Activated CD8-positive, alpha-beta T cell treated with anti-CD3 and anti-CD28 coated beads for 36 hours (primary cell): ENCODE measurements at places on chromosomes 16 and 17. TPM values are rescaled to one million over a fixed set of nuclear protein-coding genes. Genes with fewer than 3 reads are reported as not detected.

DNA sequence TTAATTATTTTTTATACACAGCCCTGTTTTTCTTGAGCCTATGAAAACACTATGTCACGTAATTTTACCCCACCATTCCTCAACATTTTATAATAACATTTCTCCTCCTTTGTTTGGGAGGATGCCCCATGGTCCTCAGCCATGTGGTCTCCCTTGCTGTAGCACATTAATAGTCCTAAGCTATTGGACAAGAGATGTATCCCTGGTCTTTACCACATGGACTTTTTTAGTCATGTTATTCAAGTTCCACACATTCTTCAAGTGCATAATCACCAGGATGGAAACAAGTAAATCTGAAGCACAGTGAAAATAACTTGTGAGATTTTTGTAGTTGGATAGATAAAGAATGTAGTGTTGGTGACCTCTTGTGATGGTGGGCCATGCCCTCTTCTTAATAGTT is 2.0 kb upstream of the KRTAP2-3 start:
- no peak for DNase-seq

DNA sequence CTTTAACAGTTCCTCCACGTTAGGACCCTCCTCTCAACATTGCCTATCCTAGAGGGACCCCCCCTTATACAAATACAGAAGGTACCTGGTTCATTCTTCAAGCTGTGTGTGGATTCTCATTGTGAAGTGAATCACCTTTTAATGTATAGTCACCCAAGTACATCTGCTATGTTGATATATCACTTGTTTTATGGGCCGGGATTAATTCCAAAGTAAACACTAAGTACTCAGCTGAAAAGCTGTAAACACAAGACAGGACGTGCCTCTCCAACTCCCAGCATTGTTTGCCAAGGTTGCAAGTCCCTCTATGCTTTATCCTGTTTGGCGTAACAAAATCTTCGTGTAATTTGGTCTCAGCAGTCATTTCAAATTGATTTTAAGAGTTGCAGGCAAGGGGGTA is 123.6 kb downstream of the RBFOX1 start:
- no peak for DNase-seq

GRCh38 chr17:62760945-62761267 is 47.2 kb downstream of the MARCHF10 start:
- no peak for DNase-seq

SOCS1 gene
- total RNA-seq: 75.7 TPM

GRCh38 chr17:63402431-63403212 is 43.5 kb downstream of the CYB561 start:
- DNase-seq: no peak

NPIPB9 gene
- total RNA-seq: 3.8 TPM

DNA sequence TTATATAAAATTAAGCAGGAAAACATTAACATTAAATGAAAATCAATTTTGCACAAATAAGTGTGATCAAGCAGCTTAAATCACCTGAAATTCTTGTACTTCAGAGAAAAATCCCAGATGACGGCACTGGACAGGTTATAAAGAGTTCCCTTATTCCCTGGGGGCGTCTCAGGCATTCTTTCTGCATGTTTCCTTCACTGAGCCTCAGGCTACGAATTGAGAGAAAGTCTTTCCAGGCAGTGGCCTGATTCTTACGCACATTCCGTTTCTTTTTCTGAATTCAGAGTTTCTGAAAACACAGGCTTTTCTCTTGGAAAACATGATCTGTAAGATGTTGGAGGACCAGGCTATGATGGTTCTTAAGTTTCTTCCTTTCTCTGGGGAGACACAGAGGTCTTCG is 22.1 kb upstream of the PITPNM3 start:
- no peak for DNase-seq

DNA sequence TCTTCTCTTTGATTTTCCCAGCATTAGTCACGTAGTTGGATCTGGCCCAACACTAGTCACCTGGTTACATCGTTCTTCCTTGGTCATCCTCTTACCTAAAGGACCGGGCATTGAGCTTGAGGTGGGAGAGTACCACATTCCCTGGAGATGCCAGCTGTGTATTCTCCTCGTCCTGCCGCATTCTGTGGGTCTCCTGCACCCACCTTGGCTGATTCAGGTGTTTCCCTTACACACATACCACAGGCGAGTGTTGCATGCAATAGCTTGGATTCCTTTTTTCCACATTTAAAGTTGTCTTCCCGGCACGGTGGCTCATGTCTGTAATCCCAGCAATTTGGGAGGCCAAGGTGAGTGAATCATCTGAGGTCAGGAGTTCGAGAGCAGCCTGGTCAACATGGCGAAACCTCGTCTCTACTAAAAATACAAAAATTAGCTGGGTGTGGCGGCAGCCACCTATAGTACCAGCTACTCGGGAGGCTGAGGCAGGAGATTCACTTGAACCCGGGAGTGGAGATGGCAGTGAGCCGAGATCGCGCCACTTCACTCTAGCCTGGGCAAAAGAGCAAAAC is 21.6 kb upstream of the CLEC18C start:
- no peak for DNase-seq

IKZF3 gene
- 52.2 TPM for total RNA-seq

ARL2BP gene
- 11.0 TPM for total RNA-seq

PLCD3 gene
- 6.6 TPM for total RNA-seq

DNA sequence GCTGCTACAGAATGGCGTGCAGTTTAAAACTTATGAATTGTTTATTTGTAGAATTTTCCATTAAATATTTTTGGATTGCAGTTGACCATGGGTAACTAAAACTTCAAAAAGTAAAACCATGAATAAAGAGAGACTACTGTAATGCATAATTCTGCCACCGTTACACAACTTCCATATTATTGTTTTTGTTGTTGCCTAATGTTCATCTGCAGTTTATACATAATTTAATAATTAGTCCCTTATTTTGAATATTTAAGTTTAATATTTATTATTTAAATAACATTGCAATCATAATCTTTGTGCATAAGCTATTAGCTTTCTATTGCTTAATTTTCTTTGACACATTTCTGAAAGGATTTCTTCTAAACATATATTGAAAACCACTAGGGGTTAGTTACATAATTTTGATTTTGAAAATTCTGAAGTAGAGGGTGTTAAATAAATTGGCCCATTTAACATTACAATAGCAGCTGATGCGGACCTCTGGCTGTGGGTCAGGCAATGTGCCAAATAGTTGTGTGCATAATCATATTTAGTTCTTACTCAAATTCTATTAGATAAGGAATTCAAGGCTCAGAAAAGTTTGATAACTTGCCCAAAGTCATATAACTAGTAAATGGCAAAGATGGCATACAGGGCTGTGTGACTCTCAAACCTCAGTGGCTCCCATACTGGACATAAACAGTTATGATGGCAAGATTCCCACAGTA is 31.1 kb downstream of the PPM1E start:
- no peak for DNase-seq

SLC25A19 gene
- 55.1 TPM for total RNA-seq

GRCh38 chr16:87048038-87048729 is 269.0 kb downstream of the C16orf95 start:
- no peak for DNase-seq

DNA sequence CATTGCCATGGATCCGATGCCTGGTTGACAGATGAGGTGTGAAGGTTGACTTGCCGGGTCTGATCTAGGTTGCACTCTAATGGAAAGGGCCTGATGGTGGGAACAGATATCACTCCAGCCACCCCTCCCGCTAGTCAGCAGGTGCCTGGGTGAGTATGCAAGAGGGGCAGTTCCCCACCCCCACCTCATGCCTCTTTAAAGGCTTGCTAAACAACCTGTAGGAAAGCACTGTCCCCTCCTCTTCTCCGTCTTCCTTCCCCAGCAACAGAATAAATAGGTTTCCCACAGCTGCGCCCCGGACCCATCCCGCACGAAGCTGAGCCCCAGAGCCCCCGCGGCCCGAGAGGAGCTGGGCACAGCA is 746 bp upstream of the TMEM132E start:
- no peak for DNase-seq

PIMREG gene
- 4.6 TPM for total RNA-seq

GRCh38 chr17:10614536-10615155 is 42.5 kb downstream of the MYH3 start:
- DNase-seq: peak; percentile 54

DNA sequence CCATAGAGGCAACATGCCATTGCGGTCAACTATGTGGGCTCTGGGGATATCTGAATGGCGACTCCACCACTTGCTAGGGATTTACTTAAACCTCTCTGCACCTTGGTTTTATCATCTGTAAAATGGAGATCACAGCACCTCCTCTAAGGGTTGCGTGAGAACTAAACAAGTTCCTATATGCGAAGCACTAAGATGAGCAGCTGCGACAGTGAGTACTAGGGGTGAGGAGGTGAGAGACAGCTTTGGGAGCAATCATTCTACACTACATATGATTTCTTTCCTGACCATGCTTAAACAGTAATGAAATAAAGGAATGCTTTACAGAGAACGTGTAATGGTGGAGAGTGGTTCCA is 61.4 kb downstream of the CREBBP start:
- DNase-seq: no peak

GRCh38 chr16:66918803-66919568 is at the start of gene CDH16:
CDH16 (minus strand) TSS chr16:66918885; CDS start chr16:66918065, 820 bp downstream.
- no peak for DNase-seq

IRF8 gene
- 224 TPM for total RNA-seq

TCAP gene
- total RNA-seq: 1.3 TPM

DNA sequence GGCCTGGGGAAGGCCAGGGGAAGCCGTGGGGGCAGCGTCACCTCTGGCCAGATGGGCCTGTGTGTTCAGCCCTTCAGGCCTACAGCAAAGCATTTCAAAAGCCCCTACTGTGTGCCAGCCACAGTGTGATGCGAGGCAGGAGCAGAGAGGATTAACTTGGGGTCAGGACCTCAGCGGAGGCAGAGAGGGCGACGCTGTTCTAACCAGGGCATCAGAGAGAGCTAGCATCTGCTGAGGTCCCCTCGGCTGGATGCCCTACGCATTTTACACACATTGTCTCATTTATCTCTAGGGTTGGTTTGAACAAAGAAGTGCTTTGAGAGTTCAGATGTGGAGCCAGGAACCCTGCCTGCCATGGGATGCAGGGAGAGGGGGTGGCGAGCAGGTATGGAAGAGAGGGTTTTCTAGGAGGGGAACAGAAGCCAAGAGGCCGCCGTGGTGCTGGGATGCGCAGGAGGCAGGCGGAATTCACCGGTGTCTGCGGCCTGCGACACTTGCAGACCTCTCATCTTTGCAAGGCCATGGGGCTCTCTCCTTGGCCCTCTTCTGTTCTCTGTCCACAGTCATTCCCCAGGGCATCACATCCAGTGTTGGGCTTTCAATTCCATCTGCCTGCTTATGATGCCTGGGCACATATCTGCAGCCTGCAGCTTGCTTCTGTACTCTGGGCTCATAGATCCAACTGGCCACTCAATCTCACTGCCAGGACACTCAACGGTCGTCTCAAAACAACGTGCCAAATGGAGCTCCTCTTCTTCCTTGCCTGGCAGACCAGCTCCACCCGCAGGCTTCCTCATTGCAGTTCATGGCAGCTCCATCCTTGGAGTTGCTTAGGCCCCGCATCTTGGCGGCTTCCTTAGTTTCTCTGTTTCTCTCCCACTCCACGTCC is 8.1 kb upstream of the NKD1 start:
- no peak for DNase-seq

DNA sequence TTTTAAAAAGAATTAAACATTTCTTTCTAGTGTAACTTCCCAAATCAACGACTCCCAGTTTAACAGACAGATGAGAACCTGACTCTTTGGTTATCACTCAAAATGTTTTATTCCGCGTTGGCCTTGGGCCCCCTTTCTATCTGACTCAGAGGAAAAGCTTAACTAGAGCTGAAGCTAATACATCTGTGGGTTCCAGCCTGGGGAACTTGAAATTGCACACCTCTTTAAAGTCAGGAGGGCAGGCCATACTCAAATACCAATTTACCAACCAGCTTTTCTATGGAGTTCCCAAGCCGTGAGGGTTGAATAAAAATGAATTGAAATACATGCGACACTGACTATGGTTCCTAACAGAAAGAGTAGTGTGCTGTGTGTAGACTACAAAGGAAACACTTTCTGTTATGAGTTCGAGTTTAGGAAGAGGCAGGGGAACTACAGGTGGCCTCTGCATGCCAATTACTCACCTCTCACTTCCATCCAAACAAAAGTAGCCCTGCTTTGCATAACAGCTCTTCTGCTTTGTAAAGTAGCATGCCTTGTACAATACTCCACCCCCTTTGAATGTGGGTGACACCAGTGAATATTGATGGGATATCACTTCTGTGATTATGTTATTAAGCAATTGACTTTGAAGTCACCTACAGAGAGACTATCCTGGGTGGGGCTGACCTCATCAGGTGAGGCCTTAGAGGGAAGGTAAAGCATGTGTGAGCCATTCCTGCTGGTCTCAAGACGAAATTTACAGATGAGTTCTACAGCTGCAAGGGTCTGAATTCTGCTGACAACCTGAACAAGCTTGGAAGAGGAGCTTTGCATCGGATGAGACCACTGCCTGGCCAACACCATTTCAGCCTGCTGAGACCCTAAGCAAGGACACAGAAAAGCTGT is 92.1 kb downstream of the WDR59 start:
- no peak for DNase-seq

DNA sequence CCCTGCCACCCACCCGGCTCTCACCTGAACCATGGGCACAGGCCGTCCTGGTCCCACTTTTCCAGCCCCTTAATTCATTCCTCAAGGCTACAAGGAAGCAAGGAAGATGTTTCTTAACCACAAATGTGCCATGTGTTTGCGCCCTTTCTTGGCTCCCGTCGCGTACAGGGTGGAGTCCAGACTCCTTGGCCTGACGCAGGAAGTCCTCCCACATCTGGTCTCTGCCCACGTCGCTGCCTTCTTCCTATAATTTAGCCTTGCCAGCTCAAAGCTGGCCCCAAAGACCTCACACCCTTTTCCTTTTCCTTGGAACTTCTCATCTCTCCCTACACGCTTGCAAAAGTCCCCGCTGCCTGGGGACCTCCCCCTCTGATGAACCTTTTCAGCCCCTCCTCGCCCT is 38.8 kb upstream of the BHLHA9 start:
- no peak for DNase-seq

GRCh38 chr16:10612649-10613179 is 32.3 kb upstream of the EMP2 start:
- DNase-seq: no peak

- DNase-seq: no peak
These were observed 163.4 kb downstream of the ZFHX3 start for GRCh38 chr16:72884573-72884972.

- DNase-seq: no peak
These were observed 15.1 kb upstream of the RNPS1 start for GRCh38 chr16:2282866-2283555.

CACNG4 gene
- not detected for total RNA-seq

CAMTA2 gene
- total RNA-seq: 99.0 TPM

- DNase-seq: no peak
These were observed 72.9 kb downstream of the DNAH9 start for GRCh38 chr17:11671126-11671525.

PYY gene
- 0.29 TPM for total RNA-seq
